ENCODE measurements at places on chromosomes 6 and 20.
A peak's percentile ranks its signal among the peaks of the same experiment; 100 is the strongest.

DNA sequence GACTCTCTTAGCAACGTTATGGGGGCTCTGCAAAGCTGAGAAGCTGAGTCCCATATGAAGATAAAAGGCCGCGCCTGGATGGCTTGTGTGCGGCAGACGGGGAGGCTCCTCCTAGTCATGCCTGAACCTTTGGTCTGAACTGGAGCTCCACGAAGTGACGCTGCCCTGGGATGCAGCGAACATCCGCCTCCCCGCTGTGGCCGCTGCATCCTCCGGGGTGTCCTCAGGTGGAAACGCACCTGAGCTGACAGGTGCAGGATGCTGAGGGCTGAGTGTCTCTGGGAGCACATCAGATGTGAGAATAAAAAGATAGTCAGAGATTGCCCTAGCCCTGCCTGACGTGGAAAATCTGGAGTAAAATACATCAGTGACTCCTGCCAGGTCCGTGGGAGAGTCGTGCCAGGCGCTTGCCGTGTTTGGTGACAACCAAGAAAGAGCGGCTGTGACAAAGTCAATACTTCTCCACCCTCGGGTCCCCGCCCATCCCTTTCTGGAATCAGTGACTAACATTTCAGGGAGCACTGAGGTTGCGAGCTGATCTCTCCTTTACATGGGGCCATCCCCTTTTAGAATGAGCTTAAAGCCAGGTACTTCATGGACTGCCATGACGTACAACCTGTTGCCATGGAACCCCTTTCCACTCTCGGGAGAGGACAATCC lies 162.8 kb upstream of the AFDN start:
- no peak for DNase-seq

- peak; percentile 37 for DNase-seq
Measured at GRCh38 chr20:34461779-34462087, 54.5 kb upstream of the DYNLRB1 start.

GRCh38 chr20:3360752-3361151 lies 46.7 kb downstream of the DNAAF9 start:
- no peak for DNase-seq

- DNase-seq = no peak
Measured at GRCh38 chr6:170237999-170238740, 52.7 kb downstream of the DLL1 start.

GRCh38 chr6:138987080-138987642 lies 892 bp downstream of the REPS1 start:
- DNase-seq = no peak

- peak; percentile 26 for DNase-seq
Measured at GRCh38 chr6:10033223-10033829, 381.5 kb downstream of the TFAP2A start.

DNA sequence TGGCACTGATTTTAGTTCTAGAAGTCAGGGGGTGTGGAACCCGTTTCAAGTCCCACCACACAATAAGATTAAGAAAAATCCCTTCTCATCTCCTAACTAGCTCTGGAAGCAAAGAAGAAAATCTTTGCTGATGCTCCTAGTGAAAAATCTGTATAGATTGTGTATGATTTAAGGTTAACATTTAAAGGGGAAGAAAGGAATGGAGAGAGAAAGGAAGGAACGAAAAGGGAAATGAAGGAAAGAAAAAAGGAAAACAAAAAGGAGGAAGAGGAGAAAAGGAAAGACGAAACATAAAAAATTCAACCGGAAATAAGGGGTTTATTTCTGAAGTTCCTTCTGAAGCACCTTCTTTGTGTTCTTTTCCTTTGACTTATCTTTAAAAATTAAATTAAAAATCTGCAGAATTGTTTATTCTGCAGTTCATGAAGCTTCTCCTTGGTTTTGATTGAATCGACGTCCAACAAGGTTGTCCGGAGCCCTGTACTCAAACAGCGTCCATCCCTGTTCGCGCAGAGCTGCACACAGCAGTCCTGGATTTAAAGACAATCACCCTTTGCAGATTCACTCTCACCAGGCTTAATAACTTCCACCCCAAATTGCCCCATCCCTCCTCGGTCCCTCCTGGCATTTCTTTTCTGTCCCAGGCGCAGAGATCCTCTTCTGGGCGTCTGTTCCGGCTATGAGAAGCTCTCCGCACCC lies 1.6 kb upstream of the TFAP2B start:
- DNase-seq = peak; percentile 14
